ENCODE measurements at places on chromosomes 16 and 17. TPM values are rescaled to one million over a fixed set of nuclear protein-coding genes. Genes with fewer than 3 reads are reported as not detected.

- peaks cover 9% of the 10 kb centered on the region for H3K27me3 ChIP-seq
- no peaks in the 10 kb centered on the region for H3K36me3 ChIP-seq
- no peak overlapping the region for H3K4me3 ChIP-seq
- no peak overlapping the region for H3K27ac ChIP-seq
These were observed 43.9 kb downstream of the NKD1 start for GRCh38 chr16:50591800-50592771.

GRCh38 chr17:222172-222571 is 40.7 kb upstream of the DOC2B start:
- DNase-seq, result no peak
- no peaks in the 10 kb centered on the region for H3K27me3 ChIP-seq
- no peak overlapping the region for H3K4me3 ChIP-seq
- H3K36me3 ChIP-seq, result no peaks in the 10 kb centered on the region
- no peaks in the 10 kb centered on the region for H3K4me1 ChIP-seq

GRCh38 chr16:88297178-88297720 is 85.5 kb upstream of the ZNF469 start:
- H3K4me1 ChIP-seq, result peaks cover 18% of the 10 kb centered on the region
- no peak overlapping the region for H3K4me3 ChIP-seq
- H3K36me3 ChIP-seq, result no peaks in the 10 kb centered on the region
- no peaks in the 10 kb centered on the region for H3K27me3 ChIP-seq
- DNase-seq, result no peak

Gene CFAP97D1
- total RNA-seq, result not detected

Gene CA7
- total RNA-seq, result not detected

Gene NPW
- total RNA-seq, result 4.4 TPM

- no peak overlapping the region for H3K27ac ChIP-seq
- peaks cover 2% of the 10 kb centered on the region for H3K4me1 ChIP-seq
- H3K36me3 ChIP-seq, result peaks cover 47% of the 10 kb centered on the region
- no peak for DNase-seq
- no peaks in the 10 kb centered on the region for H3K27me3 ChIP-seq
These were observed 23.8 kb downstream of the GGA2 start for GRCh38 chr16:23486480-23486879.

GRCh38 chr16:50282955-50283631 is 16.7 kb downstream of the ADCY7 start:
- peaks cover 5% of the 10 kb centered on the region for H3K36me3 ChIP-seq
- H3K4me1 ChIP-seq, result peaks cover 7% of the 10 kb centered on the region
- no peak for DNase-seq
- no peak overlapping the region for H3K4me3 ChIP-seq
- peaks cover 3% of the 10 kb centered on the region for H3K27me3 ChIP-seq

Measured in osteocyte (in vitro differentiated cells).